ENCODE measurements at places on chromosomes 2 and 18.

GRCh38 chr2:220814441-220814840 is 757.7 kb downstream of the EPHA4 start:
- no peak for DNase-seq

GRCh38 chr2:86411396-86411795 is 29.8 kb upstream of the KDM3A start:
- no peak for DNase-seq

DNA sequence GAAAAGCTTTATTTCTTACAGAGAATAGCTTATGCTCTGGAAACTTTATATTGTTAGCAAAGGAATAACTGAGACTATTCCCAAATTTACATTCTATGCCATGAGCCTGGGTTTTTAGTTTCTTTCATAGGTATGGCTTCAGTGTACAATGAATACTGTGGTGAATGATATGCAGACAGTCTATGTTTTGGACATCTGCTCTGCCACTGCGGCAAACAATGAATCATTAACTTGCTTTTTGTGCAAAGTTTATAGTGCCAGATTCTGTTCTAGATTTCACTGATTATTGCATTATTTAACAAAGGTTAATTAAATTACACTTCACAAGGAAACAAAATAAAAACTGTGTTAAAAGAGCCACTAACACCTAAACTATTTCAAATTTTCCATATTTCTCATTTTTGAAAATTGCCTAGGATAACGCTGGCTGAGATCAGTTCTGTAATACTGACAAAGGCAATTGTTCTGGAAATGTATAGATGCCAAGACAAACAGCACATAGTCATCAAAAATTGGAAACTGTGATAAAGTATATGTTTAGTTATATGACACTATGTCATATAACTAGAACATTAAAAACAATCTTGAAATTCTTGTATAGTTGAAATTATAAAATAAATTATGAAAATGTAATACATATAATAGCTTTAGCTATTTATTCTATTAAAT is 74.7 kb downstream of the ITSN2 start:
- DNase-seq = no peak

DNA sequence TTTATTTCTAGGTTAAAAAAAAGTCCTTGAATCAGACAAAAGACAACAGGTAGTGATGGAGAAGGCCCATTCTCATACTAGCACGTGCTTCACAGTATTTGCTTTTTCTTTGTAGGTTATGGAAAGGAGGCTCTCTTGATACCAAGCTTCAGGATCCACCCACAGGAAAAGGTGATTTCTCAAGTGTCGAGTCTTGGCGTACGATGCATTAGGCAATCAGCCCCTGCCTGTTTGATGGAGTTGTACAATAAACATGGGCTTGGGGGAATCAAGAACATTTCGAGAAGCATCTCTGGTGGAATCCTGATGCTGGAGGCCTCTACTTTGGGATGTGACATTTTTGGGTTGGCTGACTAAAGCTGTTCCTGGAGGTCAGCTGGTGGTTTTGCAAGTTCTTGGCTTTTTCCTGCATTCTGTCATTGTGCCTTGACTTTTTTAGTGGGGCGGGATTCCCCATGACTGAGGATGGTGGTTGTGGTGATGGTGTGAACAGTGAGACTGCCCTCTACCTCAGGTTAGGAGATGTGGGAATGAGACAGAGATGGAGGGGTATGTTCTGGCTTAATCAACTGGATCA is 231.5 kb upstream of the SPRED2 start:
- DNase-seq = no peak

- no peak for DNase-seq
These were observed 235.9 kb downstream of the EIPR1 start for GRCh38 chr2:3141696-3142095.

GRCh38 chr2:74094291-74094690 is 53.4 kb downstream of the BOLA3 start:
- DNase-seq = no peak

- no peak for DNase-seq
These were observed 33.7 kb downstream of the NRP2 start for GRCh38 chr2:205715831-205716525.

GRCh38 chr2:232315049-232315922 is 63.3 kb upstream of the ALPP start:
- peak; percentile 54 for DNase-seq

GRCh38 chr2:58419983-58420382 is 178.9 kb upstream of the FANCL start:
- no peak for DNase-seq

GRCh38 chr2:41791523-41791922 is 256.3 kb upstream of the PKDCC start:
- DNase-seq = no peak

DNA sequence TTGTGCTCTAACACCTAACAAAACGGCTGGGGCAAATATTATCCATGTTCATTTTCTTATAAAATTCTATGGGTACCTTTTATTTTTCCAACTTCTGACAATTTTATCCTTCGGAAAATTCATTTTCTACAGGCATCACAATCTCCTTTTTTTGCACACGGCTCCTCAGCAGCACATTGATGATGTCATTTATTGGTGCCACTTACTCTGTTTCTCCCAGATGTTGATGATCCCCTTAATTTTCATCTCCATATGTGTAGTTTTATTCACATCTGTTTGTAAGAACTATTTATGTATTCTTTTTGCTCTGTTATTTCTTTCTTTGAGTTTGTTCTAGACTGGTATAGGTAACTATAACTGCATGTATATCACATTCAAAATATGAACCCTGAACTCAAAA is 1660.8 kb upstream of the DDX18 start:
- no peak for DNase-seq

DNA sequence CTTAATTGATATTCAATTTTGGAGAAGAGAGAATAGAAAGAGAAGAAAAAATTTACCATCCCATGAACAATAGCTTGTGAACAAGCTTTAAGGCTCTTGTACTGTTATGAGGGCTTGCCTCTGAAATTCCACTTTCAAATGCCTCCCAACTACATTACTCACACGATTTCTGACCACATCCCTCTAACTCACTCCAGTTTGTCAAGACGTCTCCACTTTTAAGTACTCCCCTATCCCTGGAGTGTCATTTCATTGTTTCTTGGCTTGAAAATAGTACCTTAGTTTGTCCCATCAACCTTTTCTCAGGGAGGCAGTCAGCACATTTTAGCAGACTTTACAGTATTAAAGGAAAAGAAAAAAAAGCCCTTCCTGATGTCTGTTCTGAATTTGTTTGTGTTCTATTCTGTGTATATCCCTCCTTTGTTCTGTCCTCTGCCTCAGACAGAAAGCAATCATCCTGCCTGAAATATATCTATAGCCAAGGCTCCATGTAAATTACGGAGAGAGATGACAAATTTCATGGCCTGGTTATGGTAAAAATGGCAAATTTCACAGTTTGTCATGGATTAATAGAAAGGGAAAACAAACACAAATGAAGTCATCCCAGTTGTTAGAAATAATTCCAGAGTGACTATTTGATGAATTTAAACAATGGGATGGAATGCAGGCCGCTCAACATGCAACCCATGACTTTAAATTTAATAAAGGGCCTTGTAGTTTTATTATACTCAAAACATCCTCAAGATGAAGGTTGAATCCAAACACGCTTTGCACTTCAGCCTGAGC is 228.8 kb downstream of the ETAA1 start:
- DNase-seq = no peak

GRCh38 chr2:70978341-70979179 is at the start of gene ANKRD53:
Gene ANKRD53, plus strand, starts transcription at chr2:70978630. Its CDS starts 16 bp downstream, at chr2:70978646.
- DNase-seq = no peak

- no peak for DNase-seq
These were observed 75.3 kb downstream of the REV1 start for GRCh38 chr2:99414566-99414965.

GRCh38 chr2:195410074-195410671 is 246.9 kb upstream of the SLC39A10 start:
- DNase-seq = no peak
